ENCODE measurements at places on chromosomes 6 and 20.
A peak's percentile ranks its signal among the peaks of the same experiment; 100 is the strongest.

DNA sequence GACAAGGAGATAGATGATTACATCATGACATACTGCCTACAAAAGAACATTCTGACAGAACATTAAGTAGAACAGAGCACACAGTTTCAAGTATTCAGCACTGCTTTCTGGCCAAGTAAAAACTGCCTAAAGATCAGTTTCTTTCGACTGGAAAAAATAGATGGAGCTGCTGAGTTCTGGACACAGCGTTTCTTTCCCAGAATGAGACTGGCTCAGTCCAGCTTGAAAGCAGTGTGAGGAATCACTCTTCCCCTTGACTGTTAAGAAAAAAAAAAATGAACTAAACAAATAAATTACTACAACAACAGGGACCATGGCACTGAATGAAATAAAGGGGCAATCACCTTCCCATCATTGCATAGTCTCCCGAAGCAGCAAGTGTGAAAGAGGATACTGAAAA, 4.4 kb upstream of the LYRM2 start:
- DNase-seq = no peak

DNA sequence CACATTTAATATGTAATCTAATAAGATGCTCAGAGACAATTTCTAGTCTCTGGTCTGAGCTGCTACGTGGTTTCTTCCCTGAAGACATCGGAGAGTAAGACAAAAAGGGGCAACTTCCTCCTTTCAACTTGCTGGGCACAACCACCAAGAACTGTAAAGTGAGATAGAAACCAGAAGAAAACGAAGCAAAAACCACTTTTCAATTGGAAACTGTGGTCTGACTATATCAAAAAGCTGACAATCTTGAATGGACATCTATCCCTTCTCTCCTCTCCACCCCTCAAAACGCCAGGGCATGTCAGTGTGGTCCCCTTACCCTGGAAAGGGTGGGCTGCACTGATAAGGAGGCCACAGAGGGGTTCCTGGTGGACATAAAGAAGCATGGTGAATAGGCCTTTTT, 269.1 kb downstream of the CD83 start:
- no peak for DNase-seq

GRCh38 chr6:37088897-37089296, 81.1 kb upstream of the PIM1 start:
- DNase-seq = no peak

GRCh38 chr6:84976526-84977362, 212.3 kb upstream of the TBX18 start:
- no peak for DNase-seq

DNA sequence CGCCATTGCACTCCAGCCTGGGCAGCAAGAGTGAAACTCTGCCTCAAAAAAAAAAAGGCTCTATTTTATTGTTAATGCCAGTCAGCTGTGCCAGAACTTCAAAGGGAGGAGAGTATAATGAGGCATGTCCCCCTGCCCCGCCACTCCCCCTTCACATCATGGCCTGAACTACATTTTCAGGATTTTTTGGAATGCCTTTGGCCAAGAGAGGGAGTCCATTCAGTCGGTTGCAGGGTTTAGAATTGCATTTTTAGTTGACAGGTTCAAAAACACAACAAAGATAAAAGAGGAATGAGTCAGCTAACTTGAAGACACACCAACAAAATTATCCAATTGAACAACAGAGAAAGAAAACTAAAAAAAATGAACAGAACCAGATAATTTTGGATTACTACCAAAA, 59.1 kb downstream of the CEP43 start:
- DNase-seq = no peak

GRCh38 chr6:33443619-33444504, 10.5 kb upstream of the ZBTB9 start:
- DNase-seq = no peak

- DNase-seq = no peak
Observed at GRCh38 chr20:3966571-3966970, 48.8 kb downstream of the RNF24 start.

- DNase-seq = no peak
Observed at GRCh38 chr6:112459758-112460304, 112.7 kb downstream of the RFPL4B start.

GRCh38 chr20:62808211-62808865, 3.7 kb downstream of the OGFR start:
- DNase-seq = peak; percentile 65

- no peak for DNase-seq
Observed at GRCh38 chr6:98335594-98335993, 498.8 kb upstream of the POU3F2 start.

DNA sequence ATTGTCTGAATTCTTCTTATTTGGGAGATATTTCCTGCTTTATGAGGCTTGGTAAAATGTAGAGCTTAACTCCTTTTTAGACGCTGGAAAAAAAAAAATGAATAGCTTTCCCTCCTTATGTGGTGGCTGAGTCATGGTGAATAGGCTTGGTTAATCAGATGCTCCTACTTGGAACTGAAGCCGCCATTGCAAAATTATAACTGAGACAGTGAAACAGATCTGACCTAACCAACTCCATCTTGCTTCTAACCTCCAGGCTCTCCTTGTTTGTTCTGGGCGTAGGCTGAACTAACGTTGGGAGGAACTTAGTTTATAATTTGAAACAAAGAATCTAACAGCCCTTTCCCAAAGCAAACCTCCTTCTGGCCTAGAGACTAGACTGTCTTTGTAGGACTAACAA, 43.2 kb upstream of the PLCB4 start:
- DNase-seq = no peak

DNA sequence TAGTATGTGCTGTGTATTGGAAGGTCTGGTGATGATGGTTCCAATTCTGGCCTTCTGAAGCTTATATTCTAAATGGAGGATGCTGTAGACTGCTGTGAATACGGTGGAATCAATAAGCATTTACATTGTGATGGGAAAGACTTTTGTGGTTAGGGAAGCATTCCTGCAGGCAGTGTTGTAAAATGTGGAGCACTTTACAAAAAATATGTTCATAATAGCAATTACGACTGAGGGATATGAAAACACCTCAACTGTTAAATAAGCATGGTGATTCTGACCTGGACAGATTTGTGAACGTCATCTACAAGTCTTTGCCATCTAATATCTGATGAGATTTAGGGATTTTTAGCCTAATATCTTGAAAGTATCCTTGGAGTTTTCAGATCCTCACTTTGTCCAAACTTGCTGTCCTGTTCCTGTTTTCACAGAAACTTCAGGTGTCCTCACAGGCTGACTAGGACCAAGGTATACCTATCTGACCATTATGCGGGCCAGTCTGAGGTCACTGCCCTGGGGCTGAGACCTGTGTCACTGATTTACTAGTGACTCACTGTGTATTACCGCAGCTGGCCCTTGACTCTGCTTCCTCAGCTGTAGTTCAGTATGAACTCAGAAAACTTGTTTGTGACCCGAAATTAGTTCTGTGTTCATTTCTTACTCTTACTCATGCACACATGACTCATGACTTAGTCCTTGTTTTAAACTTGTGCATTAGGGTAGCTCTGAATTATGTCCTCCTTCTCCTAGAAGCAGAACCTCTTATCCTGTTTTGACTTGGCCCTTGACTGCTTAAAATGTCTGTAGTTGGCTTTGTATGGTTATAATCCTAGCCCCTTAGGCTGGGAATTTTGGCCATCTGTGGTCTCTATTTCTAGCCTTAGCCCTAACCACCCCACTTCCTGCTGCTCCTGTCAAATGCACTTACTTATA, 343.0 kb downstream of the CDKAL1 start:
- DNase-seq = peak; percentile 18

- no peak for DNase-seq
Observed at GRCh38 chr6:31530659-31531058, 1.9 kb downstream of the MCCD1 start.

- no peak for DNase-seq
Observed at GRCh38 chr6:129637340-129638054, 72.5 kb downstream of the ARHGAP18 start.

DNA sequence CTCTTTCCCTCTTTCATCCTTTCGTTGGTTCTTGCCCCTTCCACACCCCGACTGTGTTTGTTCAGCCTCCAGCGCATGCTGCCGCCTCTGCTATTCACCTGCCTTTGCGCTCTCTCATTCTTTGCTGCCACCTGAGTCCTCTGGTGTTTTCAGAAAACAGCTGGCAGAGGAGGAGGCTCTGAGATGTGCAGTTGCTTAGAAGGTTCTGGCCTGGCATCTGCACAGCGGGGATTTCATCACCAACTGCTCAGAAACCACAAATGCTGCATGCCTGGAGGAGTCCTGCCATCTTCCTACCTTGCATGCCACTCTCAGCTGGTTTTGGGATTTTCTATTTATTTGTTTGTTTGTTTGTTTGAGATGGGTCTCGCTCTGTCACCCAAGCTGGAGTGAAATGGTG, 39.2 kb upstream of the CLDN20 start:
- DNase-seq = no peak

DNA sequence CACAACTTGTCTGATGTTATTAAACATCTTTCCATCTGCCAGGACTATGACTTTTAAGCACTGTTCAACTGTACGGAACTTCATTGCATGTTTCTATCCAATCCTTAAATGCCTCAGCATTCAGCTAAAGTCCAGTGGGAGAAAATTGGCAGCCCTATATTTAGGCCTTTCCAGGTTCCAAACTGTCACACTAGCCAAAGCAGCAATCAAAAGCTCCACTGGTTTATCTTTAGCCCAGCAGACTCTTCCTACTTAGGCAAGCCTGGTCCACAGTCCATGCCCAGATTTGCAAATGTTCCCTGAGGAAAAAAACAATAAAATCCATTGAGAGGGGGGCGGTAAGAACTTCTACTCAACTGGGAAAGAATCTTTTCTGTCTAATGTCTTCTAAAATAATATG, 349.1 kb upstream of the GJE1 start:
- DNase-seq = no peak

- DNase-seq = no peak
Observed at GRCh38 chr6:39218868-39219567, 10.3 kb downstream of the KCNK5 start.

GRCh38 chr6:971981-972640, 279.2 kb upstream of the EXOC2 start:
- no peak for DNase-seq

DNA sequence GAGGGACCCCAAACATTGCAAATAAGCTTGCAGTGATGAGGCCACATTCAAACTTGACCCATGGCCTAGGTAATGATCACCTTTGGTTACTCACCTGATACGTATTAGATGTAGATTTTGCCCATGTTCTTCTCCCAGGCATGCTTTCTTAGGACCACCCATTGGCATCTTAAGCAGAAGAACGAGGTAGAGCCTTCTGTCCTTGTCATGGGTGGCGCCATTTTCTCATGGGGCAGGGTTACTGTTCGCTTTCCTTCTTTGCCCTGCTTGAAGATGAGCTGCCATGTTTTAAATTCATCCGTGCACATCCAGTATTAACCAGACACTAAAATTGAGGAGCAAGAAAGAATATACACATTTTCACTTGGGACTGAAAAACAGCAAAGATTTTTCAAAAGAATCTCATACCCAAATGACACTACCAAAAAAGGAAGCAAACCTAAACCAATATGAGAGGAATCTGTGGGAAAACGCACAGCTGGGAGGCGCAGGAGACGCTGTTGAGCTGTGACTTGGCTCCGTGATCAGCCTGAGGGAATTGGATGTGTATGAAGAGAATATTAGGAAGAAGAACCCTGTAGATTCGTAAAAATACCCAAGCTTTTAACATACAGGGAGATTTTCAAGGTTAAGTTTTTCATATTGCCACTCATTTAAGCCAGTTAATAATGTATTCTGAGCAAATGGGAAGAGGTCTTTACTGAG, 36.6 kb downstream of the GMPR start:
- DNase-seq = no peak

Data from activated T-cell treated with anti-CD3 and anti-CD28 coated beads for 48 hours (primary cell).